ENCODE measurements at places on chromosomes 6 and 20. TPM values are rescaled to one million over a fixed set of nuclear protein-coding genes. Genes with fewer than 3 reads are reported as not detected.
A peak's percentile ranks its signal among the peaks of the same experiment; 100 is the strongest.

- DNase-seq = no peak
Measured at GRCh38 chr20:47854687-47855212, 69.5 kb upstream of the SULF2 start.

DNA sequence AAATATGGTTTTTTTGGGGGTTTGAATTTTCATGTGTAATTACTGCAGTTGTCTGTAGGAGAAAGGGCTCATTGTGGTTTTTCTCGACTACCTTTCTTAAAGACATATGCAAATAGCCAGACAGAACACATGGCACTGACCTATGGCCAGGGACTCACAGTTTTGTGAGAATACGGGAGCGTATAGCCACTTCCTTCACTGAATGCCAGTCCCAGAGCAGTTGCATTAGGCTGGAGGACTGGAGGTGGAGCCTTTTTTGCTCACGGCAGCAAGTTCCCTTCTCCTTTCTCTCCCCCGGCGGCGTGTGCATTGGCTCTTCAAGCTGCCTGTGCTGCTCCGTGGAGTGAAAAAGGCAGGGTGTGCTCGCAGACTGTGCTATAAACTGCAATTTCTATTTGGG, 114.9 kb downstream of the AKAP7 start:
- peak; percentile 76 for DNase-seq

- no peak for DNase-seq
Measured at GRCh38 chr6:11804135-11804534, 25.5 kb upstream of the ADTRP start.

Gene CPXM1
- total RNA-seq = 0.19 TPM

DNA sequence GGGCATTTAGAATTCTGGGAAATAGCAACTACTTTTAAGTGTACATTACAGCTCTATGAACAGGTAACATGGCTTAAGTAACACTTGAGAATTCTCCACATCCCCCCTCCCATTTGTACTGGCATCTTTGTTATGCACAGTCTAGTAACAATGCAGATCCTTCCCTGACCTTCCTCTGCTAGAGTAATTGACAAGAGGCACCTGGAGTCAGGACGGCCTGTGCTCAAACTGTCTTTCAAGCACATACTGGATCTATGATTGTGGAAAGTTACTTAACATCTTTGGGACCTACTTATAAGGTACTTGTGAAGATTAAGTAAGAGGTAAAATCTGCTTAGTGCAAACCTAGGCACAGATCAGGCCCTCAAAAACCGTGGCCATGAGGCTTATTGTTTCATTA, 21.9 kb upstream of the GSTA3 start:
- no peak for DNase-seq

Measured in cardiac septum (tissue), 1 donor.